ENCODE measurements at places on chromosomes 7 and 10.

GRCh38 chr7:29858191-29858951 is 52.1 kb downstream of the WIPF3 start:
- peak; percentile 21 for DNase-seq

- DNase-seq: no peak
Observed at GRCh38 chr10:7275761-7276440, 134.9 kb downstream of the SFMBT2 start.

GRCh38 chr7:133859871-133860450 is 267.2 kb upstream of the LRGUK start:
- no peak for DNase-seq

GRCh38 chr10:71769279-71769823 is 4.0 kb downstream of the VSIR start:
- DNase-seq: no peak

DNA sequence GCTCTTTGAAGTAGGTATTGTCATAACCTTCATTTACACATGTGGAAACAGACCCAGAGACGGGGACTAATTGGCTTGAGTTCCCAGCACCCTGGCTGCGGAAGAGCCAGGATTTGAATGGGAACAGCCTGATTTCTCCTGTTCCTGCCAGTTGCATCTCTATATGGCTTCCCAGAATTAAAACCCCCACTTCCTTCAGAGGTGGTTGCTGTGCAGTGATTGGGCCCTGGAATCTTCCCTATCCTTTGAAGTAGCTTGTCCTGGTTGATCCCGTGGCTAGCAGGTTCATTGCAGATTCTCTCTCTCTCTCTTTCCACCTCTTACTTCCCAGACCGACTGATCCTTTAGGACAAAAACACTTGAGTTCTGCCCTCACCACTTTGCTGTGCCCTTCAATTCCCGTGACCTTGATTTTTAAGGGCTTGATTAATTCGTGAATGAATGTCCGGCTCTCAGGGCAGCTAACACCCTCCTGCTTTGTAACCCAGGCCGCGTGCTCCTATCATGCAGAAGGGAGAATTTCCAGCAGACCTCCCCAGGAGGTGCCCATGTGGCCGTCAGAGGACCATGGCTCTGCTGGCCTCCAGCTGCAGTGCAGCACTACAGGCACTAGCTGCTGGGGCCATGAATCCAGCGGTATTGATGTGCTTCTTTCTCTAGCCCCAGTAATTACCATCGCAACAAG is 120.6 kb upstream of the AGK start:
- DNase-seq: no peak

GRCh38 chr7:134767520-134768168 is 11.8 kb upstream of the CALD1 start:
- no peak for DNase-seq

DNA sequence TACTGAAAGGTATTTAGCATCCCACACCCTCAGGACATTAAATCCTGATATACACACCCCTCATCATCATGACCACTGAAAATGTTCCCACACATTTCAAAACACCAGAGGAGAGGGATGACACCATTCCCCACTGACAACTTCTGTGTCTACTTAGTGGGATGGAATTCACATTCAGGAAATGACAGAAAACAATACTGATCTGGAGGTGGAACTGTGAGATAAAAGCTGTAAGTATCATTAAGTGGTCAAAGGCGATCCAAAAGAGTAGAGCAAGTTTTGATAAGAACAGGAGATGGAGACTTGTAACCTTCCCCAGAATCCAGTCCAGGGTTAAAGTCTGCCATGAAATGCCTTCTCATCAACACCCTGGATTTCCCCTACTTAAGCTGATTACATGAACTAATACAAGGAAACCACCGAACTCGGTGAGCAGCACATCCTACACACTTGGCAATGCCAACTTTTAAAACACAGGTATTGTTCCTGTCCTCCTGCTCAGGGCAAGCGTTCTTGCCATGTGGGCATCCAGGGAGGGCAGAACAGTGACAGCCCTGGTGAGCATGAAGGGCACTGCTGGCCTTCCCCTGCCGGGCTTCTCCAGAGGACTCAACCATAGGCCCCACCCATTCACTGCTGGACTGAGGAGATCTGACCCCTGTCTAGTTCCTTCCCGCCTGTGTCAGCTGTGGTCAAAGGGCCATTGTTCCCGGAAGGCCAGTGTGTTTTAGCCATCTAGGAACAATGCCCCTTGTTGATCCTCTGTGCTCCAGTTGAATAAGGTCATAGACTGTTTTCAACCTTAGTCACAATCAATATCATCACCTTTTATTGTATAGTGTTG is 85.0 kb downstream of the SGMS1 start:
- DNase-seq: no peak

DNA sequence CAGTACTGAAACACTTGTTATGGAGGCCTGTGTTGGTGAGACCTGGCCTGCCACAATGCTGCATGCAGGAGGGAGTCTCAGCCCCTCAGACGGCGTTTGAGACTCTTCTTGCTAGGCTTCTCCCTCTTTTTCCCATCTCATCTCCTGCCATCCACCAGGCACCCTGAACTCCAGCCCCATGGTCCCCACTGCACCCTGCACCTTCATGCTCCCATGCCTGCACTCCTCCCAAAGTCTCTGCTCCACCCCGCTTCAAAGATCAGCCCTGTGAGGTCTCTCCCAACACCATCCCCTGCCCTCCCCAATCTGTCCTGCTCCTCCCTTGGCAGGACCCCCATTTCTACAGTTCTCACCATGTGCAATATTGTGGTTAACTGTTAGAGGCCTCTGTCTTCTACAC is 61.7 kb downstream of the VOPP1 start:
- DNase-seq: no peak

GRCh38 chr10:93177511-93177910 is 103.8 kb downstream of the CYP26A1 start:
- no peak for DNase-seq

DNA sequence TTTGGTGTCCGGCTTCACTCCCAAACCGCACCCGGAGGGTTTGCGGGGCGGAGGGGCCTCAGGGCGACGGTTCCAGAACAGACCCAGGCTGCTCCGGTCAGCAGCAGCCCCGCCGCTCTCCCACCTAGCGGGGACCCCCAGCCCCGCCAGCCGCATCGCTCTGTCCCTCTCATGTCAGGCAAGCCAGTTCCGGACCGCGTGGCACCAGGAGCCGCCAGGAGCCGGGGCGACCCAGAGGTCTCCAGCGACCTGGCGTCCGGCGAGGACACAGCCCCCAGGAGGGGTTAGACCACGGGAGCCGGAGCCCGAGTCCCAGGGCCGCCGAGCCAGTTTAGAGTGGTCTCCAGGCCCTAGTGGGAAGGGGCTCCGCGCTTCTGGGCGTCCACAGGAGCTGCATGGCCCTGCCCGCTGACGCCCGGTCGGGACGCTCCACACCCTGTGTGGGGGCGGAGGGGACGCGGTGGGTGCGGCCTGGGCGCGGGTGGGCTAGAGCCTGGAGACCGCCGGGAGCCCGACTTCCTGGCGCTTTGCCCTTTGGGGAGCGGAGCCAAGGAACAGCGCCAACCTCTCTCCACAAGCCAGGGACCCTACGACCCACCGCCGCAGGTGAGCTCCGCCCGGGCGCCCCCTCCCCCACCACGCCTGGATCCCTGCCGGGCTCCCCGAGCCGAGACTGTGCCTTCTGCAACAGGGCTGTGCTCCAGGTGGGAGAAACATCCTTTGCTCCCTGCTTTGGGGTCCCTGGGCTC is 43.4 kb downstream of the ZNF117 start:
- DNase-seq: no peak

- DNase-seq: no peak
Observed at GRCh38 chr7:75850235-75850634, 28.6 kb upstream of the RHBDD2 start.

DNA sequence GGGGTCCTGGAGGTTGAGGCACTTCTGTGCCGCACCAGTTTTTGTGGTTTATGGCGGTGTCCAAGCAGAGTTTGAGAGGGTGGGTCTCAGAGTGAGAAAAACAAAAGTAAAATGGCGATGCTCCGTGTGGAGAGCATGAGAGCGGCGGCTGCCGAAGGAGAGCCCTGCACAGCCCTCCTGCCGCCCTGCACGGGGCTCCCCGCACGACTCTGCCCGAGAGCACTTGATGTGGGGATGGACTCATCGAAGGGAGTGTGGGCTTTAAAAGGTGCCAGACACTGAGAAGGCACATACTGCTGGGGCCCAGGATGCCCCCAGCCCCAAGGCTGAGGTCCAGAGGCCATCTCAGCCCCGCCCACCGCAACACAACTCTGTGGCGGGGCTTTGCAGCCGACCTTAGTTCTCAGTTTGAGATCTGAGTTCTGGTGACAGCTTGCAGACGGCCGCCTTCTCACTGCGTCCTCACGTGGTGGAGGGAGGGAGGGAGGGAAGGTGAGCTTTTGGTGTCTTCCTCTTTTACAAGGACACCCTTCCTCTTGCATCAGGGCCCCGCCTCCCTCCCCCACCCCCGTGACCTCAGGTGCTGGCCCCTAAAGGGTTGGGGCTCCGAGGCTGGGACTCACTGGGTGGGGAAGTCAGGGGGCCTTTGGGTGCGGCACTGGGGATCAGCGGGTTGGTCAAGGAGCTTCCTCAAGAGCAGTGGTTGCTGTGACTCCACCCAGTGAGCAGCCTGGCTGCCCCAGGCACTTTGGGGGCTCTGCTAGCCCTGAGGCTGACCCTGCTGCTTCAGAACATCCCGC is 69.1 kb downstream of the NKX6-2 start:
- DNase-seq: no peak

GRCh38 chr7:44308596-44309270 is 16.7 kb downstream of the CAMK2B start:
- DNase-seq: no peak

DNA sequence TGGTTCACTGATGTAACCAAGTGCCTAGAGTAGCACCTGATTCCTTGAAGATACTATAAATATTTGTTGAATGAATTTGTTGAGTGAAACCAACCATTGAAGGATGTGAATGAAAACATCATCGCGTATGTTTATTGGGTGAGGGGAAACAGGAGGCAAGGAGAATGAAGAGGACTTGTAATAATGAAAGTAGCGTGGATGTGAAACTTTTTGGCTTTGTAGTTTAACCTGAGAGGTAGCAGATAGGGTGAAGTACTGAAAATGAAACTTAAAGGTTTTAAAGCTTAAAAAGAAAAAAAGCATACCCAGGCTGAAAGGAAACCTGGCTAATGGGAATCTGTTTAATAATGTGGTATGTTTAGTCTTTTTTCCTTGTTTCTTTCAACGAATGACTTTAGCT is 5.2 kb downstream of the CCNY start:
- no peak for DNase-seq

GRCh38 chr7:142646386-142647140 is 102.7 kb upstream of the PRSS1 start:
- no peak for DNase-seq

DNA sequence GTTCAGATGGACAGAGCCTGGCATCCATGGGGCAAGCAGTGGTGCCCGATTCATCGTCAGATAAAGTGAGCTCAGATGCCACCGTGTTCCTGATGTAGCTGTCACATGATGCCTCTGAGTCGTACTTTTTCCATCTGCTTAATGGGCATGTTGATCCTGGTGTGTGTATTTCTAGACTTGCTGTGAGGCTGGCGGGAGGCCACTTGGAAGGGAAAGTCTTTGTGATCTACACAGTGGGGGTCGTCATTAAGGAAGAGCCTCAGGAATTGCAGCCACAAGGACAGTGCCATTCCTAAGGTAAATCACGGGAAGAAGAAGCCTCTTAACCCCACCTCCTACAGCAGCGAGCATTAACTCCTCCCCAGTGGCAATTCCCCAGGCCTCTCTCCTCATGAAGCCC is 63.0 kb downstream of the RGS10 start:
- DNase-seq: peak; percentile 46

- no peak for DNase-seq
Observed at GRCh38 chr10:5999440-6000165, 22.3 kb upstream of the IL15RA start.

DNA sequence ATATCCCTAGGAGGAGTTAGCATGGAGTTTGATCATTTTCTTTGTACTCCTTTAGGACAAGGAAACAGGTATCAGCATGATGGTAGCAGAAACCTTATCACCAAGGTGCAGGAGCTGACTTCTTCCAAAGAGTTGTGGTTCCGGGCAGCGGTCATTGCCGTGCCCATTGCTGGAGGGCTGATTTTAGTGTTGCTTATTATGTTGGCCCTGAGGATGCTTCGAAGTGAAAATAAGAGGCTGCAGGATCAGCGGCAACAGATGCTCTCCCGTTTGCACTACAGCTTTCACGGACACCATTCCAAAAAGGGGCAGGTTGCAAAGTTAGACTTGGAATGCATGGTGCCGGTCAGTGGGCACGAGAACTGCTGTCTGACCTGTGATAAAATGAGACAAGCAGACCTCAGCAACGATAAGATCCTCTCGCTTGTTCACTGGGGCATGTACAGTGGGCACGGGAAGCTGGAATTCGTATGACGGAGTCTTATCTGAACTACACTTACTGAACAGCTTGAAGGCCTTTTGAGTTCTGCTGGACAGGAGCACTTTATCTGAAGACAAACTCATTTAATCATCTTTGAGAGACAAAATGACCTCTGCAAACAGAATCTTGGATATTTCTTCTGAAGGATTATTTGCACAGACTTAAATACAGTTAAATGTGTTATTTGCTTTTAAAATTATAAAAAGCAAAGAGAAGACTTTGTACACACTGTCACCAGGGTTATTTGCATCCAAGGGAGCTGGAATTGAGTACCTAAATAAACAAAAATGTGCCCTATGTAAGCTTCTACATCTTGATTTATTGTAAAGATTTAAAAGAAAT is 4.8 kb downstream of the BAMBI start:
- no peak for DNase-seq

GRCh38 chr7:127652333-127653248 is 597 bp downstream of the SND1 start:
- DNase-seq: peak; percentile 17

- no peak for DNase-seq
Observed at GRCh38 chr10:124518366-124518765, 56.7 kb downstream of the LHPP start.

GRCh38 chr10:130802301-130802700 is 509.2 kb downstream of the TCERG1L start:
- DNase-seq: no peak

DNA sequence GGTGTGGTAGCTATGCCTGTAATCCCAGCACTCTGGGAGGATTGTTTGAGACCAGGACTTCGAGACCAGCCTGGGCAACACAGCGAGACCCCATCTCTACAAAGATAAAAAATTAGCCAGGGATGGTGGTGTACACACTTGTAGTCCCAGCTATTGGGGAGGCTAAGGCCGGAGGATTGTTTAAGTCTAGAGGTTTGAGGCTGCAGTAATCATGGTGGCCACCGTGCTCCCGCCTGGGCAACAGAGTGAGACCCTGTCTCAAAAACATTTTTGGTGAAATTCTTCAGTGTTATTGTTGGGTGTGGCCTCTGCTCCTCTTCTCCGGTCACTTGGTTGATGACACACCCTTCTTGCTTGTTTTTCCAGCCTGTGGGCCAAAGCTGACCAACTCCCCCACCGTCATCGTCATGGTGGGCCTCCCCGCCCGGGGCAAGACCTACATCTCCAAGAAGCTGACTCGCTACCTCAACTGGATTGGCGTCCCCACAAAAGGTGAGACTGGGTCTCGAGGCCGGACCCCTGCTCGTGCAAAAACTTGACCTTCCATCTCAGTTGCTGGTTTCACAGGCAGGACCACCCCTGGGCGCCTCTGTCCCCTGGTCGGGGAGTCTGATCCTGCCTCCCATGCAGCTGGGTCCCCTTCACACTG is 10.6 kb downstream of the PFKFB3 start:
- no peak for DNase-seq

GRCh38 chr10:48958598-48959190 is 19.1 kb upstream of the LRRC18 start:
- DNase-seq: no peak

- DNase-seq: no peak
Observed at GRCh38 chr10:79116801-79117723, 48.3 kb downstream of the ZMIZ1 start.

GRCh38 chr7:113831556-113831955 is 87.3 kb downstream of the PPP1R3A start:
- no peak for DNase-seq

GRCh38 chr7:151761231-151761630 is 115.7 kb downstream of the PRKAG2 start:
- DNase-seq: no peak
